Mammary epithelial cell (primary cell): ENCODE measurements at places on chromosomes 16 and 17.
A peak's percentile ranks its signal among the peaks of the same experiment; 100 is the strongest.

DNA sequence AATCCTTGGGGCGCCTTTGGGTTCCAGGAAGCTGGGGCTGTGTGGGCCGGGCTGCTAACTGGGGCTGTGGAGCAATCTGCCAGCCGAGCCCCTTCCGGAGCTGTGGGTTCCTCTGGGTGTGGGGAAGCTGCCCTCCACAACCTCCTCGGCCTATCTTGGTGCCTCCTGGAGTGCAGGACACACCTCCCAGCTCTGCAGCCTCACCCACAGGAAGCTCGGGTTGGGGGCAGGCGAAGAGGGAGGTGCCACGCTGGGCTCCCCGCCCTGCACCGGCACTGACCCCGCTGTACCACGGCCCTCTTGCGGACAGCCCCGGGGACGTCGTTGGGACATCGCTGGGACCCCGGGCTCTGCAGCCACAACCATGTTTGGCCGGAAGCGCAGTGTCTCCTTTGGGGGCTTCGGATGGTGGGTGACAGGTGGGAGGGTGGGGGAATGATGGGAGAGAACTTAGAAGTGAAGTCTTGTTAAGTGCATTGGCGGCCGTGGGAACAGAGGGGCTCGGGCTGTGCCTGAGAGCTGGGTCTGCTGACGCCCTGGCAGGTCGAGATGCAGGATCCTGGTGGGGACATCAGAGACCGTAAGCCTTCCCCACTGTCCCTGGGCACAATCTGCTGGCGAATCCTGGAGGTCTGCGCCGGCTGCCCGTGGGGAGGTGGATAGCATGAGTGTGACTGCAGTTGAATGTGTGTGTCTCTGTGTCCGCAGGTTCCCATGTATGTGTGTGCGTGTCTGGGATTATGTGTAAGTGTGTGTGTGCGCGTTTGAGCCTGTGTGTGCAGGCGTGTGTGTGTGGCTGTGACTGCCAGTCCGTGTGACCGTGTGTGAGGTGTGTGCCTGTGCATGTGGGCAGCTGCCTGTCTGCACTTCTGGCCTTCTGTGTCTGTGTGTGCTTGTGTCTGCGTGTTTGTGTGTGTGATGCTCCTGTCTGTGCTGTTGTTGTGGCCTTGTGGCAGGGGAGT is at the start of gene RAP1GAP2:
TSS of gene RAP1GAP2 (plus strand) at position 275 of the 962 bp plus-strand sequence. CDS start at position 365, 90 bp downstream.
- DNase-seq, result no peak

- no peak for DNase-seq
Measured at GRCh38 chr16:81808933-81809480, 29.9 kb downstream of the PLCG2 start.

GRCh38 chr16:30357085-30357714 is 2.1 kb upstream of the CD2BP2 start:
- no peak for DNase-seq

GRCh38 chr16:27405546-27406451 is 3.8 kb downstream of the IL21R start:
- DNase-seq, result no peak

DNA sequence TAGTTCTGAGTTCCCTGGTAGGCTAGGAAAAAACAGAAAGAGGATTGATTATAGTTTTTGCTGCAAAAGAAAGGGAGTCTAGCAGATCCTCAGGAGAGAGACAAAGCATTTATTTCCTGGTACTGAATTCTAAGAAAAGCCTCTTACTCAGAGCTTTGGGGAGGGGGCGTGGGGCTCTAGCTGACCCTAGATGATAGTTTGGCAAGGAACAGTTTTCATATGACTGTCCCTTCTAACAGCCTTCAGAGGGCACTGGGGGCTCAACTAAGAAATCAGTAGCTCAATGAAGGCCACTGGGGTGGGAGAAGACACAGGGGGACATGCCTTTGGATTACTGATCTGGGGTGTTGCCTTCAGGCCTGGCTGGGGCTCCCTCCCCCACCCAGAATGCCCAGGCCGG is 4.0 kb downstream of the CA7 start:
- no peak for DNase-seq

GRCh38 chr16:88449267-88449561 is 3.9 kb upstream of the ZFPM1 start:
- no peak for DNase-seq

DNA sequence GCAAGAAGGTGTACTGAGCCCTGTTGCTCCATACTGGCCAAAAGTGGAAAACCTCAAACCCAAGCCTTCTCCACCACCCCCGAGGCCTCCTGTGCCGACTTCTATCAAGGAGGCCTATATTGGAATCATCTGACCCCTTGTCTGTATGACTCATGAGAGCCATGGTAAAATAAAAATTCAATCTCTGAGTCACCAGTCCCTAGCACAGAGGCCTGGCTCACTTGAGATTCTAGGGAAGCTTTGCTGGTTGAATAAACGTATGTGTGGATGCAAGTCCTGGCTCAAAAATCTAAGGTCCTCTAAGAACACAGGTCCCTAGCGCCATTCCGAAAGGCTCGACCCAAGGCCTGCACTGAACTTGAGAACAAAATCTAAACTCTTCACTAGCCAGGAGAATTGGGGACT is 15.0 kb downstream of the NSMCE1 start:
- DNase-seq, result peak; percentile 85

GRCh38 chr17:50520483-50520882 is 12.1 kb upstream of the EPN3 start:
- DNase-seq, result no peak

- no peak for DNase-seq
Measured at GRCh38 chr17:32575852-32576251, 89.1 kb downstream of the CDK5R1 start.

GRCh38 chr16:77684181-77684526 is 38.2 kb upstream of the NUDT7 start:
- DNase-seq, result no peak

GRCh38 chr17:75152922-75153779 is 1.2 kb downstream of the JPT1 start:
- DNase-seq, result peak; percentile 57
